ENCODE measurements at places on chromosomes 2 and 18.
A peak's percentile ranks its signal among the peaks of the same experiment; 100 is the strongest.

GRCh38 chr2:238388794-238389193, 37.9 kb upstream of the ASB1 start:
- DNase-seq = no peak

- no peak for DNase-seq
These were observed 64.1 kb downstream of the TANC1 start for GRCh38 chr2:159032580-159032979.

DNA sequence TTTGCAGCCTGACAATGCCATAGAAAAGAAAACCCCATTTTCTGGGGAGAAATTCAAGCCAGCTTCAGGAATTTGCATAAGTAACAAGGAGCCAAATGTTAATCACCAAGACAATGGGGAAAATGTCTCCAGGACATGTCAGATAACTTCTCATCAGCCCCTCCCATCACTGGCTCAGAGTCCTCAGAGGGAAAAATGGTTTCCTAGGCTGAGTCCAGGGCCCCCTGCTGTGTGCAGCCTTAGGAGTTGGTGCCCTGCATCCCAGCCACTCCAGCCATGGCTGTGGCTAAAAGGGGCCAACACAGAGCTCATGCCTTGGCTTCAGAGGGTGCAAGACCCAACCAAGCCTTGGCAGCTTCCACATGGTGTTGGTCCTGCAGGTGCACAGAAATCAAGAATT, 63.7 kb upstream of the FANCL start:
- no peak for DNase-seq

DNA sequence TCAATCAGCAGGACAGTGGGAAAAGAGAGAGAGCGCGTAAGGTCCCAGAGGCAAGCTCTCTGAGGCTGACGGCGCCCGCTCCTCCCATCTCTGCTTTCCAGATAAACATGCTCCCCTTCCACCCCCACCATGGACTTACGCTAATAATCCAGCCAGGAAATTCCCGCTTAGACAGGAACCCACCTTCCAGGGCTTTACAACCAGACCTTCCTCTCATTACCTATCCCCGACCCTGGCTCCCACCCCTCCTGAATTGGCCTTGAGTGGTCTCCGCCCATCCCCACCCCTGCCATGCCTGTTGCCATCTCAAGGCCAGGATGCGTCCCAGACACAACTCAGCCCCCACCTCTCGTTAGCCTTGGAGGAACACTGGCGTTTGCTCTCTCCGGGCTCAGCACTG, 131.1 kb downstream of the SMAD2 start:
- DNase-seq = no peak

GRCh38 chr2:42886921-42887320, 94.5 kb upstream of the HAAO start:
- DNase-seq = no peak

DNA sequence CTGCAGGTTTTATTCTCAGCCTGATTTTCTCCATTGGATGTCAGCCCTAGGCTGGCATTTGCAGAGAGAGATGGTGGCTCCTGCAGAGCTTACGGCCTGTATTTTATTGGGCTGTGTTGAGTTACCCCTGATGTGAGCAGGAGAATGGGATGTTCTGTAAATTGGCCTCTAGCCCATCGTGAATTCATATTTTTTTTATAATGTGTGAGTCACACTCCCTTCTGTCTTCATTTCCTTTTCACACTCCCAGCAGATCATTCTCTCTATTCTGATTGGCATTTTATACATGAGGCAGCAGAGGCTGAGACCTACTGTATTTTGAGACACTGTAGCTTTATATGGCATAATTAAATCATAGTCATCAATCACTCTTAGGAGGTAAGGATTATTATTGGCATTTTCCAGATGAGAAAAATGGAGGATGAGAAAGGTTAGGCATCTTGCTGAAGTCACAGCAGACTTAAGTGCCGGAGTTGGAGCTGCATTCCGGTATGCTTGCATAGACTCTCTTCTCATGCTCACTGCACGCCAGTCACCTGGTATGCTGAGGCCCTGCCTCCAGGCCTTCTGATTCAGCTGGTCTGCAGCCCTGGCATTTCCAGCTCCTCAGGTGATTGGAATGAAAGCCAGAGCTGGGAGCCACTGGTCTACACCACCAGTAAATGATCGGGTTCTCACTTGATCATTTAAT, 142.4 kb downstream of the NEDD4L start:
- no peak for DNase-seq

- DNase-seq = no peak
These were observed 44.6 kb upstream of the DOCK10 start for GRCh38 chr2:225086915-225087314.

- no peak for DNase-seq
These were observed 6.8 kb downstream of the STK25 start for GRCh38 chr2:241501551-241501950.

GRCh38 chr18:64972545-64972944, 778.3 kb upstream of the CDH7 start:
- no peak for DNase-seq

GRCh38 chr2:2837746-2838547, 506.9 kb upstream of the MYT1L start:
- no peak for DNase-seq

DNA sequence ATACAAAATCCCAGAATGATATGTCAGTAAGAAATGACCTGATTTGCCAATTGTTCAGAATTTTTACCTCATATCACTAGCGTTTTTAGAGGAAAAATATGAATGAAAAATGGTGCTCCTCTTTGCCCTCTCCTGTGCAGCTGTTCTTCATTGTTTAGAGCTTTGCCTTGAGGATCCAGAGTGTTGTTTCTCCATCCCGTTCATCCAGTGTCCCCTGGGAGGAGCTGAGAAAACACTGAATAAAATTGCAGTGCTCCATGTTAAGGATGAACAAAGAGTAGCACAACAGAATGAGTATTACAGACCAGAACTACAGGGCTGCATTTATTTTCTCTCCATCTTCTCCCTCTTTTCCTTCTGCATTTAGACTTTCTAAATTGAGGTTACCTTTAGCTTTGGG, 133.1 kb downstream of the ADCYAP1 start:
- no peak for DNase-seq

DNA sequence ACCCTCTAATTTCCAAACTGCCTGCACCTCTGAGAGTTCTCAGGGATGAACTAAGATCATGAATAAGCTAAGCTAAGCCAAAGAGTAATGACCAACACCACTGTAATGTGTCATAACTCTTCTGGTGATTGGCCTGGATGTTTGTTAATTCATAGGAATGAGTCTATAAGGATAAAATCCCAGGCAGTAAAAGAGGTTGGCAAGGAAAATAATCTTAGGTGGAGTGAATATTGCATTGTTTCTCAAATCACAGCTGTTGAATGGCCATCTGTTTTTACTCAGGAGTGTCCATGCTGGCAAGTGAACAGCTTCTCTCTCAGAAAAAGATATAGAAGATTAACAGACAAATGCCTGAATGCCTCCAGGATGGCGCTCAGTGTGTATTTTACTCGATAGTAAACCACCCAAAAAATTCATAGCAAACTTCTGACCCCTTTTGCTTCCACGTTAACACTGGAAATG, 60.8 kb upstream of the GLS start:
- no peak for DNase-seq

GRCh38 chr2:201788371-201788770, 7.6 kb upstream of the ALS2 start:
- DNase-seq = no peak

- DNase-seq = no peak
These were observed 19.6 kb downstream of the EHD3 start for GRCh38 chr2:31253356-31254131.

DNA sequence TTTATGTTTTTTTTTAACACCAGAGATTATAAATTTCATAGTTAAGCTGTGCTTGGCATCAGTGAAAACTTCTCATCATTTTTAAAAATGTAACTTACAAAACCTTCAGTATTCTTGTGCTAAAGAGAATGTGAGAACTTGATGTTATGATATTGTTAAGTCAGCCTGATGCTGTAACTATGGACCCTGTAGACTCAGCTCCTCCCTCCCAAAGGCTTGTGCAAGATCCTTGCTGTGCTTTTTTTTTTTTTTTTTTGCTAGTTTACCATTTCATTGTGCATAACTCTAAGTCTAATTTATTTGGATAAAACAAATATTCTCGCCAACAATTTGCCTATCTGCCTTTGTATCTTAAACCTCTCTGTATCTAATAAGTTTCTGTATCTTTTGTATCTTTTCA, 12.9 kb upstream of the TFPI start:
- DNase-seq = no peak

GRCh38 chr2:184190725-184191124, 407.6 kb upstream of the ZNF804A start:
- no peak for DNase-seq

DNA sequence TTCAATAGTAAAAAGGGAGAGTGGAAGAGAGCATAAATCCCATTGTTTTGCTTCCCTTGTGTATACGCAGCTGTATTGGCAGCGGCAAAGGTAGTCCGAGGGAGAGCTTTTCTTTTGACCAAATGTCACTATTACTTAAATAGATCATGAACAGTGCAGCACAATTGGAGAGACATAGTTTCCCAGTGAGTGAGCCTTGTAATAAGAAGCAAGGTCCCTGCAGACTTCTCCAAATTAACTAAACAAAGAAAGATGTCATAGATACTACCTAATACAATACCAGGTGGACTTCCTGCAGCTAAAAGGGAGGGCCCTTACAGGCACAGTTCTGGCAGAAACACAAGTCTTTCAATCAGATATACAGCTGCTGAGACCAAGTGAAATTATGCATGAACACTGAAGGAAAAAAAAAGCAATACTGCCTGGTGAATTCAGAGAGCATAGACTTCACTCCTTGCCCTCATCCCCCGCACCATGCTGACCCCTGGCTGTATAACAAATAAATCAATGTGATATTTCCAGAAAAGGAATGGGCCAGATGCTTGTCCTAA, 404.7 kb upstream of the CDH2 start:
- peak; percentile 71 for DNase-seq

- no peak for DNase-seq
These were observed 56.6 kb upstream of the CYP26B1 start for GRCh38 chr2:72204156-72204785.

GRCh38 chr18:8960740-8961657, 141.5 kb upstream of the NDUFV2 start:
- DNase-seq = peak; percentile 12

DNA sequence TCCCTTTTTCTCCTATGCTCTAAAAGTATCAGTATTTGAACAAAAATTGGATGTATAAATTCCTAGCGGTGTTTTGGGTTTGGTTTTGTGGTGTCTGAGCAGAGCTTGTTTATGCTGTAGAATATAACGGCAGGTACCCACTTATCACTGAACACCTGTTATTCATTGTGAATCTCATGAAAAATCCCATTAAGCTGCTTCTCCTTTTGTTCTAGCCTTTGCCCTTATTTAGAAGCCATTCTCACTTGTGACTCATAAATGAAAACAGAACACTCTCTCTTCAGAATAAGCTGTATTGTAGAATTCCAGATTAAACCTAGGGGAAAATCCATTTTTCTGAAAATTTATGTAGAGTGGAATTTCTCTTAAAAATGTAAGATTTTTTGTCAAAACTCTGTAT, 104.0 kb downstream of the PRPF40A start:
- no peak for DNase-seq

- DNase-seq = no peak
These were observed 16.5 kb downstream of the GPC1 start for GRCh38 chr2:240451791-240452461.

- DNase-seq = no peak
These were observed 8.3 kb downstream of the OSR1 start for GRCh38 chr2:19349911-19350677.

GRCh38 chr2:61368687-61369665, 101.9 kb downstream of the USP34 start:
- no peak for DNase-seq

DNA sequence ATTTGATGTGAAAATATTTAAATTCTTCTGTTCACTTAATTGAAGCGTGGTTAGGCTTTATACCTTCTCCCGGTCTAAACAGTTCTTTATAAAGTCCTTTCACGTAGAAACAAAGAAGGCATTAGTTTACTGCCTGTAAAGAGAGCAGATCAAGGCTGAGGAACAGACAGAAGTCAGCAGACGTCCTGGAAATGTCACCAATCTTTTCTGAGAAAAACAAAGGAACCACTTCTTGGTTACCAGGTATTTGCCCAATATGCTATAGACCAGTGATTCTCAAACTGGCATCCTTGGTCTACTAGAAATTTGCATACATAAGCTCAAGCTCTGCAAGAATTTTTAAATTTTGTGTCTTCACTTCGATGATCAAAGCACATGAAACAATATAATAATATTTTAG, 89.2 kb upstream of the STK17B start:
- DNase-seq = no peak

DNA sequence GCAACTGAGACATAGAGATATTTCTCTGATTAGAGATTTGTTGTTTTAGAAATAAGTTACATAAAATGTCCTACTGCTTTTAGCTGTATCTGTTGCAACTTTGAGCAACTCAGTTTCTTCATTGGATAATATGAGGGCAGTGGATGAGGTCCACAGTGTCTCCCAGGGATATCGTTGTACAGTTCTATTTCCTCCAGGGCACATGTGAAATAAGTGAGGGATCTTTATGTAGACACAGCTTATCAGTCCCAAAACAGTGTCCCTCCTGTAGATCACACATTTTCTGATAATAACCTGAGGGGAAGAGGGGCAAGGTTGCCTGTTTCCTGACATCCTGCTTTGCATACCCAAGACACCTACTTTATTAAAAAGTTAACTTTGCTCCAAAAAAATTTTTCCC, 1231.2 kb upstream of the ZEB2 start:
- DNase-seq = no peak

DNA sequence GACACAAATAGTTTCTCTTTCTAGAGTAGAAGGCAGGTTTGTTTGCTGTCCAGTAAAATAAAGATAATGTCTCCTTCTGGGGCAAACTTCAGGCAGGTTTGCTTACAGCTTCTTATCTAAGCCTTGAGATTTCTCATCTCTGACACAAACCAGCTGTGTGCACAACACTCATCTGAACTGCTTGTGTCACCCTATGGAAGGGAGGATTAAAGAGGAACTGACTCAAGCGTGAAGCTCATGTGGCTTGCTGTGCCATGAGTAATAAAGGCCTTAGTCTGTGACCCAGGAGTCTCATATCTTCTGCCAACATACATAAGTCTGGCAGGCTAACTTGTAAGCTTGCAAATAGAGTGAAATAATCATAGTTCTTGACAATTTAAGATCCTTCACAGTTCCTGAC, 24.2 kb upstream of the CPO start:
- no peak for DNase-seq

GRCh38 chr2:9556121-9556743, 602 bp upstream of the ADAM17 start:
- no peak for DNase-seq
